Peyer's patch (tissue), 4 donors: ENCODE measurements at places on chromosomes 7 and 10.

- no peak for DNase-seq
These were observed 14.0 kb upstream of the AKR1E2 start for GRCh38 chr10:4812046-4812445.

- peak; percentile 89 for DNase-seq
These were observed 47.1 kb downstream of the INSIG1 start for GRCh38 chr7:155344618-155345433.

GRCh38 chr10:119625570-119626280 lies 25.5 kb upstream of the BAG3 start:
- no peak for DNase-seq

DNA sequence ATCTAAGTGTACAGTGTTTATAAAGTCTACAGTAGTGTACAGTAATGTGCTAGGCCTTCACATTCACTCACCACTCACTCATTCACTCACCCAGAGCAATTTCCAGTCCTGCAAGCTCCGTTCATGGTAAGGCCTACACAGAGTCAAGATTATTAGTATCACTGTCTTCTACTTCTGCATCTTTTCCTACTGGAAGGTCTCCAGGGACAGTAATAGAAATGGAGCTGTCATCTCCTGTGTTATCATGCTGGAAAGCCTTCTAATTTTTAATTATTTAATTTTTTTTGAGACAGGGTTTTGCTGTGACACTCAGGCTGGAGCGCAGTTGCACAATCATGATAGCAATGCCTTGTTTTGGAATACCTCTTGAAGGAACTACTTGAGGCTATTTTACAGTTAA lies 207.0 kb downstream of the HTR7 start:
- no peak for DNase-seq

- DNase-seq, result no peak
These were observed 5.0 kb upstream of the TRUB1 start for GRCh38 chr10:114932945-114933344.

DNA sequence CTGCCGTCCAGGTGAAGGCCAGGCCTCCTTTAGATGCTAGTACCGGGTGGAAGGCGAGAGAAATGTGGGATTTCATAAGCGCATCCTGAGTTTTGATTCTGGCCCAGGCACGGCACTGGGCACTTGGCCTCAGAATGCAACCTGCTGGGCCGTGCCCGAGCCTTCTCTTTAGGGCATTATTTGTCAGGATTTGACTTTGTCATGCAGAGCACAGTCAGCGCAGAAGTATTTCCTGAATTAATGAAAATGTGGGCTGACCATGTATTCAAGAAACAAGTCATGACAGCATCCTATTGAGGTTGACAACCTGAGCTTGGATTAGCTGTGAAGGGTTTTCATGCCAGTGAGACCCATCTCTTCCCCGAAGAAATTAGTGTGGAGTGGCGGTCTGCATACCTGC lies 34.4 kb downstream of the RCC1L start:
- DNase-seq, result no peak

- peak; percentile 79 for DNase-seq
These were observed 117.3 kb downstream of the FAM53B start for GRCh38 chr10:124626759-124627380.

DNA sequence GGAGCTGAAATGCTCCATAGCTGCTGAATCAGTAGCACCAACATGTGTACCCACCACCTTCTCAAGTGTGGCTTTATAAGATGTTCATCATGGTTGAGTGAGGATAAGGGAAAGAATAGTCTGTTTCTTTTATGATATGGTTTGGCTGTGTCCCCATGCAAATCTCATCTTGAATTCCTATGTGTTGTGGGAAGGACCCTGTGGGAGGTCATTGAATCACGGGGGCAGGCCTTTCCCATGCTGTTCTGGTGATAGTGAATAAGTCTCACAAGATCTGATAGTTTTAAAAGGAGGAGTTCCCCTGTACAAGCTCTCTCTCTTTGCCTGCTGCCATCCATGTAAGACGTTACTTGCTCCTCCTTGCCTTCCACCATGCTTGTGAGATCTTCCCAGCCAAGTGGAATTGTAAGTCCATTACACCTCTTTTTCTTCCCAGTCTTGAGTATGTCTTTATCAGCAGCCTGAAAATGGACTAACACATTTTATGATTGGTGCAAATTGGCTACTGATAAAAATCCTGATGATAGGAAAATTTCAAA lies 799.9 kb downstream of the TNS3 start:
- no peak for DNase-seq

DNA sequence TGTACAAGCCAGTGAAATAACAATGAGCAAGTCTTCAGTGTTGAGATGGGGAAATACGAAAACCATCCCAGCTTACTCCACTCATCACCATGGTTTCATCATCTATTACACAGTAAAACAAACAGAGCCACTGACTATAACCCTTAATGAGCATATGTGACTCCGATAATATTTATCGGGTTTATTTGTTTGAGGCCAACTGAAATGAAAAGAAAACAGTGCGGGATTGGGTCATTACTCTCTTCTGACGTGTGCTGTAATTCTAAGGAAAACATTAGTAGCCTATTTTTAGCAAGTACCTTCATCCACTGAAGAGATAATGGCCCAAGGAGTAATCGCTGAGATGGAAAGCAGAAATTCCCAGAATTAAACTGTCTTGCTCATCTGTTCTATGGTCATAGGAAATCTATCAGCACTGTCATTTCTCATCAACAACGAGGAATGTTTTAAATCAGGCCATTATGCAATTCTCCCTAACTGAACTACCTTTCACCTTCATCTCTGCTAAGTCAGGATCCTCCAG lies 716.5 kb downstream of the INHBA start:
- no peak for DNase-seq

DNA sequence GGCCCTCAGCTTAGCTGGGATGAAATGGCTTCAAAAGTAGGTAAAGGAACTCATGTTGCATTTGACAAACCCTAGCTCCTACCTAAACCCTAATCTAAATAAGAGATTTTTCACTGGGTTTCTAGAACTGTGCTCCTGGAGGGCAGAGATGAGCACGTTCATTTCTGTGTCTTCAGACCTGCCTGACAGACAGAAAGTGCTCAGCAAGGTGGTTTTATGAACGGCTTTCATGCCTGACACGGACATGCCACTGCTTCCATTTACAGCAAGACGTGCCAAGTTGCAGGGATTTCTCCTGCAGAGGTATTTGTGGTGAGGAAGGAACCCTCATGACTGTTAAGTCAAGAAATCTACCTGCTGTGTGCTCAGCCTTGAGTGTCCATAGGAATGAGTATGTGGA lies 83.5 kb upstream of the KMT2C start:
- DNase-seq, result no peak

GRCh38 chr10:72834183-72834825 lies 59.2 kb upstream of the OIT3 start:
- peak; percentile 51 for DNase-seq

- peak; percentile 22 for DNase-seq
These were observed 152.1 kb downstream of the OAT start for GRCh38 chr10:124266468-124267230.

GRCh38 chr7:3063016-3063753 lies 19.5 kb upstream of the CARD11 start:
- no peak for DNase-seq

DNA sequence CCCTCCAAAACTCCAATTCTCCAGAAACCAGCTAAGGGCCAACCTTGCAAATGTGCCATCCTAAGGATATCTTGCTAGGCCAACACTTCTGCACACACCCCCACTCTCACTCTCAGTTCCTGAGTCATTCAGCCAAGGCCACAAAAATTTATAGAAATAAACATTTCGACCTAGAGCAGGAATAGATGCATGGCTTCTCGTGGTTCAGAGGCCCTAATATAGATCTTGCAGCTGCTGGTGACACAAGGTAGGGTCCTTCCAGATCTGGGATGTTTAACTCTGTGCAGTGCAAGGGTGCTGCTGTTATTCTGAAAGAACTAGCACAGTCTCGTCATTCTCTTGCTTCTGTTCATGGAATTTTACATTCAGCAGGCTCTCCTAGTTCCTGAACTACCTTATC lies 369.3 kb downstream of the CALN1 start:
- DNase-seq, result no peak

DNA sequence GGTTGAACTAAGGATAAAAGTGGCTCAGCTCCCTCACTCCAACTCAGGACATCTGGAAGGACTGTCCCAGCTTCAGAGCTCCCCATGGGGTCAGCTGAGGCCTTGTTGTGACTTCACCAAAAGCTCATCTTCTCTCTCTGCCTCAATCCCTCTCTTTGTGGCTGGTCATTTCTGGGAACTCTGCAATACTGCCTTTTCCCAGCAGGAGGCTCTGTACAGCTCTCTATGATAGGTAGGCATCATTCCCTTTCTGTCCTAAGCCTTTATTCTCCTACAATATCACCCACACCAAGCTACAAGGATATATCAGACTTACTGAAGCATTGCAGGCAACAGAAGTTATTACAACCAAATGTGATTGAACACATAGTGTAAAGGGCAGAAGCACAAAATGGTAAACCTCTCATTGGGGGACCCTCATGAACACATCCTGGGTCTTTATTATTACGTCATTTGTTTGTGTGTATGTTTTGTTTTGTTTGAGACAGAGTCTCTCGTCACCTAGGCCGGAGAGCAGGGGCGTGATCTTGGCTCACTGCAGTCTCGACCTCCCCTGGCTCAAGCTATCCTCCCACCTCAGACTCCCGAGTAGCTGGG lies 36.7 kb upstream of the PRPS1L1 start:
- DNase-seq, result peak; percentile 50

DNA sequence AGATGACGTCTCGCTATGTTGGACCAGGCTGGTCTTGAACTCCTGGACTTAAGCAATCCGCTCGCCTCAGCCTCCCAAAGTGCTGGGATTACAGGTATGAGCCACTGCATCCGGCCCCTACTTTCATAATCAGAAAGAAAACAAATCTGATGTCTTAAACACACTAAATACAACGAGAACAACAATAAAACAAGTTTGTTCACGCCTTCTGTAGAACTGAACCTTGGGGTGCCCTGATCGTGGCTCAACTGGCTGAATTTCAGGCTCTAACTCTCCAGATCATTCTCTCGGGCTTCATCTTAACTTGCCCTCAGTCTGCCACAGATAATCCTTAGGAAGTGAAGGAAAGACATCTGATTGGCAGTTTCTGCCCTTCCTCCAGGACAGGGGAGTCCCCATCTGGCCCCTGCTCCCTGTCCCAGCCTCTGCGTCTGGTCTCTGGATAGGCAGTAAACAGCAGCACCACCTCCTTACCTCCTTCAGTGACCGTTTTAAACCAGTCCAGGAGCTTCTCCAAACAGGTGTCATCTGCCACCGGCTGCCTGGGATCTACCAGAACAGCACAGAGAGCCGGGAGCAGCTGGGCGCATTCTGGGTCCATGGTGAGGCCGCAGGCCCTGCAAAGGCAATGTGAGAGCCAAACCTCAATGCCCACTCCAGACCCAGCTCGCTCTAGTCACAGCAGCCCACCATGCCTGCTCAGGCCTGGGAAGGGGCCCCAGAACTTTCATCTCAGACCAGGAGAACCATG lies 1.3 kb downstream of the BRAT1 start:
- peak; percentile 46 for DNase-seq

DNA sequence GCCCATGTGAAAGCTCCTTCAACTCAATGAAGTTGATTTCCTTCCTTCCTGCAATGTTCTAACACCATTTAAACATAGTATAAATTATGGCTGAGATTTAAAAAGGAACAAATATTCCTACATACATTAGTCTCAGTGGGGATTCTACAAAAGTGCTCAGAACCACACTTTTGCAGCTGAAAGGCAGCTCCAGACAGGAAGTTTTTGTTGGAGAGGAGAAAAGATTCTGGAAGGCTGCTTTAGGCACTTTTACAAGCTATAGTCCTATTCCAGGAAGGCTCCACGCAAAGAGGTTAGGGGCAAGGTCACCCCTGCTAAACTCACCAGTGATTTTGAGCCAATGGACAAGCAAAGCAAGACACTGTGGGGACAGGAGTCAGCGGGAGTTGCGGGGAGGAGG lies 179.2 kb upstream of the CDCA7L start:
- DNase-seq, result no peak

DNA sequence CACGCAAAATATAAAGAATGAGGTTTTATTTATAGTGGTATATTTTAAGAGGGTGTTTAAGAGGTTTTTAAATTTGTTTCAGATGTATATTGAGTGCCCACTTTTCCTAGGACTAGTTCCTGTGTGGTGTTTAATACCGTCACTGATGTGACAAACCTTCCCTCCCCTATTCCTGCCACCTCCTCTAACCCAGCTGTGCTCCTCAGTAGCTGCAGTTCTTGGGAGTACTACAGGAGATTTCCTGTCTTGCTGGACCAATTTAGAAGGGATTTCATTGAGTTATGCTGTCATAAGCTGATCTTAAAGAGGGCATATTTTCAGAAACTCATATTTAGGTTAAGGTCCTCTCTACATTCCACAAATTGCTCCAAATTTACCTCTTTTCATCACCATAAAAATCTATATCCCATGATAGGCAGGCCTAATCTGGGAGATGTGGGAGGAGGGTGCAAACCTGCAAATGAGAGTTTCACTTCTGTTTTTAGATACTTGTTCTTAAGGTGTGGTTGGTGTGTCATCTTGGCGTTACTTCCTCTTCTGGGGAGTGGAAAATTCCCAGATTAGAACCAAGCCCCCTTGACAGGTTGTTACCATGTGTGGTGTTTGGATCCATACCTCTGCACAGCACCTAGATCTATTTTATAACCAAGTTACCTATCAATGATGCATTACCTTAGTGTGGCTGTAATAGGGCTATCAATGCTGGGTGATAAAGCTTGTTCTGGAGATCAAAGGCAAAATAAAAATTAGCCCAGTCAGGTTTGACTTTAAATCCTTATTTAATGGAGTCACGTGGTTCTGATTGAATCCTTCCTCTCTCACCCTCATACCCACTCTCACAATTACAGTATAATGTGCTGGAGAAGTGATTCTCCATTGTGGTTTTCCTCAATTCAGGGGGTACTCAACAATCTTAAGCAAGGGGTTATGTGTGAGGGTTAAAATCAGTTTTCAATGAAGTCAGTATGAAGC lies 141.1 kb downstream of the CDK14 start:
- DNase-seq, result no peak

- DNase-seq, result peak; percentile 90
These were observed at the start of gene RPP38 for GRCh38 chr10:15097011-15097812. Gene RPP38, plus strand, starts transcription at chr10:15097355. Its CDS starts 5,960 bp downstream, at chr10:15103315.

- DNase-seq, result peak; percentile 67
These were observed 147.6 kb downstream of the ARID5B start for GRCh38 chr10:62048919-62049623.

DNA sequence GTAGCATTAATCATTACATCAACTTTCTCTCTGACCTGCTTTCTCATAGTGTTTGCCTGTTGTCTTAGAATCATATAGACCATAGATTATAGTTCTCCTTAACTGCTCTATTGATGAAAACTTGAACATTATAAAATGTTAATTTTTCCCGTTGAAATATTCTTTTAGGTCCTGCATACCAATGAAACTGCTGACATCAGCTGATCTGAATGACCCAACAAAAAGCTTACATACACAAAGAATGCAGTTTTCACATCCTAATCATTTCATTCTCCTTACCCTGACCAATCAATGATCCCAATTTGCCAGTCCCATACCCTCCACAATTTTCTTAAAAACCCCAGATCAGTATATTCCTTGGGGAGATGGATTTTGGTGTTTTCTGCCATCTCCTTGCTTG lies 302.9 kb upstream of the MBL2 start:
- no peak for DNase-seq

- no peak for DNase-seq
These were observed 23.5 kb upstream of the SAMD9L start for GRCh38 chr7:93171606-93172226.

GRCh38 chr10:114110174-114110972 lies 63.6 kb downstream of the CCDC186 start:
- no peak for DNase-seq

- no peak for DNase-seq
These were observed 11.9 kb downstream of the ANKRD26 start for GRCh38 chr10:27088119-27089044.

- no peak for DNase-seq
These were observed 122.6 kb downstream of the INHBA start for GRCh38 chr7:41579961-41580935.
